ENCODE measurements at places on chromosomes 6 and 20. TPM values are rescaled to one million over a fixed set of nuclear protein-coding genes. Genes with fewer than 3 reads are reported as not detected.

Gene GABRR1
- not detected for total RNA-seq

Gene ZBTB12
- total RNA-seq = 1.7 TPM

Gene OSBPL2
- 34.5 TPM for total RNA-seq

Gene CPXM1
- 0.45 TPM for total RNA-seq

Gene FILIP1
- 53.3 TPM for total RNA-seq

GRCh38 chr6:92150553-92150952, 1268.8 kb downstream of the EPHA7 start:
- H3K27ac ChIP-seq = no peak overlapping the region
- no peaks in the 10 kb centered on the region for H3K36me3 ChIP-seq
- H3K4me1 ChIP-seq = no peaks in the 10 kb centered on the region
- H3K4me3 ChIP-seq = no peak overlapping the region

GRCh38 chr6:10460096-10460495, 45.2 kb upstream of the TFAP2A start:
- no peaks in the 10 kb centered on the region for H3K4me1 ChIP-seq
- H3K36me3 ChIP-seq = no peaks in the 10 kb centered on the region
- H3K27ac ChIP-seq = no peak overlapping the region
- DNase-seq = no peak

GRCh38 chr6:91055959-91056358, 469.1 kb upstream of the MAP3K7 start:
- H3K27ac ChIP-seq = no peak overlapping the region
- no peaks in the 10 kb centered on the region for H3K27me3 ChIP-seq
- H3K36me3 ChIP-seq = no peaks in the 10 kb centered on the region
- DNase-seq = no peak
- no peak overlapping the region for H3K4me3 ChIP-seq

DNA sequence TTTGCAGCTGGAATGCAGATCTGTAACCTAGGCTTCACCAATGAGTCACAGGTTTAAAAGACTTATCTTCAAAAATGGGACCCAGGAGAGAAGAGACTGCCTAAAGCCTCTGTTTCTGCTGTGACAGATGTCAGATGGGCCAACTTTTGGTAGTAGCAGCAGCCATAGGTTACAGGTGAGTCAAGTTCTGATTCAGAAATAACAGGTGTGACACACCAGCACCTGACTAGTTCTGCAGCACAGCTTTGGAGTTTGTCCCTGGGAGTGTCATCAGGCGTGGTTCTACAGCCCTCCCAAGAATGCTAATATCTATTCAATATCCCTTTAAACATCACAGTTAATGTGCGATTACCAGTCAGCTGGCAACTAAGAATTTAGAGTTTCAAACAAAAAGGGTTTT, 121.9 kb upstream of the BTN3A2 start:
- DNase-seq = no peak
- H3K4me3 ChIP-seq = no peak overlapping the region
- H3K36me3 ChIP-seq = no peaks in the 10 kb centered on the region
- peaks cover 15% of the 10 kb centered on the region for H3K4me1 ChIP-seq
- peaks cover 20% of the 10 kb centered on the region for H3K27me3 ChIP-seq

DNA sequence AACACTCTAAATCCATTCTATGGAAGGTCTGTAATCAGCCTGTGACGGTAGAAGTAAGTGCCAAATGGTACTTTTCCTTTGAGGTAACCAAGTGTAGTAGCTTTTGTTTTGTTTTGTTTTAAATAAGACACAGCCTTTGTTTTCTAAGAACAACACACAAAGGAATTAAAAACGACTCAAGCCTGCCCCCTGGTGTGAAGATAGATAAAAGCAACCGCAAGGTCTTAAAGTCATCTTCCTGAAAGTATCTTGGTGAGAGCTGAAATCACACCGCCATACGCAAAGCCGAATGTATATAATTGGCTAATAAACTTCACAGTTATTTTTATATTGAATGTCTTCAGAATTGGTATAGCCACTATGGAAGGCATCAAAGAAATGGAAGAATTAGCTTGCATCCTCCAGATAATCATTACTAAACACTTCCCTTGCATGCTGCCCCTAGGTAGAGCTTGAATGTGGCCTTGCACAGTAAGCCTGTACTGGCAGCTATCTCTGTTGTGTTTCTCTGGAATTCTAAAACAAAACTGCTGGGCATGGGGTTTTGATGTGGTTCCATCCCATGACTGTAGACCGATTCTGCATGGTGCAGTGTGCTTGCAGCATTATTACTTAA, 95.6 kb downstream of the LAMP5 start:
- H3K27ac ChIP-seq = no peak overlapping the region
- no peaks in the 10 kb centered on the region for H3K36me3 ChIP-seq
- peak; percentile 86 for DNase-seq
- H3K27me3 ChIP-seq = no peaks in the 10 kb centered on the region

- H3K27me3 ChIP-seq = no peaks in the 10 kb centered on the region
- no peaks in the 10 kb centered on the region for H3K4me1 ChIP-seq
- no peaks in the 10 kb centered on the region for H3K36me3 ChIP-seq
Measured at GRCh38 chr6:153210083-153210482, 79.0 kb upstream of the RGS17 start.

- DNase-seq = no peak
- H3K27ac ChIP-seq = no peak overlapping the region
- no peaks in the 10 kb centered on the region for H3K36me3 ChIP-seq
- H3K4me1 ChIP-seq = peaks cover 6% of the 10 kb centered on the region
- H3K27me3 ChIP-seq = peaks cover 5% of the 10 kb centered on the region
Measured at GRCh38 chr6:49556429-49556837, 6.0 kb downstream of the C6orf141 start.

- no peaks in the 10 kb centered on the region for H3K27me3 ChIP-seq
- H3K27ac ChIP-seq = no peak overlapping the region
- DNase-seq = peak; percentile 83
- H3K36me3 ChIP-seq = no peaks in the 10 kb centered on the region
- no peak overlapping the region for H3K4me3 ChIP-seq
Measured at GRCh38 chr20:19026901-19027644, 185.4 kb upstream of the SLC24A3 start.

DNA sequence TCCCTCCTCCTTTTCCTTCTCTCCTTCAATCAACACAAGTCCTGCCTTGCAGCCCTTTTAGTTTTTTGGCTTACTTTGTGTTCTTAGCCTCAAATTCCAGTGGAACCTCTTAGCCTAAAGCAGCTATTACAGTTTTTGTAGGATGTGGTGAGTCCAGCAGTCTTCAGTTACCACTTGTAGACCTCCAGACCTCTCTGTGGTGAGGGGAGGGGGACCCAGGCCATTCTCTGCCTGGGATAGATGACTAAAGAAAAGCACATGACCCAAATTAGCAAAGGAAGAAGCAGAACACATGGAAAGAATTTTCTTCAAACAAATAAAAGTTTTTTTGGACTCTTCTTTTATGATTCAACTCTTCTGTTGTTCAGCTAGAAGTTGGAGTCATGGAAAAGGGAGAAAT, 246.5 kb downstream of the HAO1 start:
- H3K4me1 ChIP-seq = no peaks in the 10 kb centered on the region
- H3K4me3 ChIP-seq = no peak overlapping the region
- no peaks in the 10 kb centered on the region for H3K36me3 ChIP-seq
- H3K27ac ChIP-seq = no peak overlapping the region
- no peaks in the 10 kb centered on the region for H3K27me3 ChIP-seq
- no peak for DNase-seq

DNA sequence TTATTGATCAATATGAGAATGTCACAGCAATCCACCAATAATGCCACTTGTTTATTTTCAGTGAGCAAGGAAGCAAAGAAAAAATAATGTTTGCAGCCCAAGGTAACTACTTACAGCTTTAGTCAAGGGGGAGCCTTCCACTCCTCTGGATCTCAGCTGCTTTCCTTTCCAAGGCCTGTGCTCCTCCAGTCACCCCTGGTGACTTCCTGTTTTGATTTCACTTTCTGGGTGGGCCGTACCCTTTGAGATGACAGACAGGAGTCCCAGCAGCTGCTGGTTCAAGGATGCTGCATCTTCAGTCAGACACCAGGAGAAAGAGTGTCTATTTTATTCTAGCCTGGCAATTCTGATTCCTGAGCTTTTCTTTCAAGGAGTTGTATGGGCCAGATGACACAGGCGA, 5.6 kb upstream of the VNN2 start:
- no peaks in the 10 kb centered on the region for H3K36me3 ChIP-seq
- H3K4me1 ChIP-seq = no peaks in the 10 kb centered on the region
- no peak overlapping the region for H3K27ac ChIP-seq
